Activated CD4-positive, alpha-beta T cell treated with anti-CD3 and anti-CD28 coated beads for 36 hours (primary cell): ENCODE measurements at places on chromosomes 13 and 19. TPM values are rescaled to one million over a fixed set of nuclear protein-coding genes. Genes with fewer than 3 reads are reported as not detected.

Gene PSG6
- not detected for total RNA-seq

Gene MEX3D
- 6.7 TPM for total RNA-seq

Gene SMIM44
- not detected for total RNA-seq

Gene BABAM1
- 109 TPM for total RNA-seq

Gene TLE6
- total RNA-seq: 3.5 TPM

DNA sequence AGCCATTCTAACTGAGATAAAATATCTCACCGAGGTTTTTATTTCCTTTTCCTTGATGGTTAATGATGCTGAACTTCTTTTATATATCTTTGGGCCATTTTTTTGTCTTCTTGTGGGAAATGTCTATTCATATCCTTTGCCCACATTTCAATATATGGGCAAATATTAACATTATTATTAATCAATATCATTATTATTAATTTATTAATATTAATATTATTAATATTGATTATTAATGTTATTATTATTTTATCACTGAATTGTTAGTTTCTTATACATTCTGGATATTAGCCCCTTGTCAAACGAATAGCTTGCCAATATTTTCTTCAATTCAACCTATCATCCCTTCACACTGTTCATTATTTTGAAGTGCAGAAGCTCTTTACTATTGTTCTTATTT is 2203.6 kb downstream of the PCDH9 start:
- DNase-seq: no peak

DNA sequence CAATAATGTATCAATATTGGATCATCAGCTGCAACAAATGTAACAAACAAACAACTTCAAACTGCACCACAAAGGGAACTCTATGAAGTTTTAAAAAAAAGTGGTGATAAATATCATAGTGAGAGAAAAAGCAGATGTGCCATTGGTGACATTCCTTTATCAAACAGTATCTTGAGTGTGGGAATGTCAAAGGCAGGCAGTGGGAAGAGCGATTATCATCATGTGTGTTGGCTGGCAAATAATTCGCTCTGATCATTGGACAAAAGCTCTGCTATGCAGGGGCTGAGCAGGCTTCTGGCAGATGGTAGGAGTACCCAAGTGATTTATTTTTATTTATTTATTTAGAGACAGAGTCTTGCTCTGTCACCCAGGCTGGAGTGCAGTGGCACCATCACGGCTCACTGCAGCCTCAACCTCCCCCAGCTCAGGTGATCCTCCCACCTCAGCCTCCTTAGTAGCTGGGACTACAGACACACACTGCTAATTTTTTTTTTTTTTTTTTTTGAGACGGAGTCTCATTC is 55.9 kb upstream of the RANBP3 start:
- DNase-seq: no peak

DNA sequence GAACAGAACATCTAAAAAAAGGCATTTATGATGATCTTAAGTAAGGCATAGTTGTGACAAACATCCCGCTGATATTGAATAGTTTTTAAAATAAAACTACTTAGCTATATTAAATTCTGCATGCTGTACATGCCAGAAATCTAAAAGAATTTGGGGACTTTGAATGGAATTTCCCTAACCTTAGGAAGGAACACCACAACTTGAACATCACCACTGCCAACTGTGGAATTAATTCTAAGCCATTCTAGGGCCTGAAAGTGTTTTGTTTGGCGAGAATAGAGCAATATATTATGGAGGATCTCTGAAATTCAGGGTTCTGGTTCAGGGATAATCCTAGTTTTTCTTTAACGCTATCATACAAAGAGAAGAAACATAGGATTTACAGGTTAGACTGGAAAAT is 17.8 kb upstream of the LATS2 start:
- no peak for DNase-seq

- DNase-seq: no peak
Observed at GRCh38 chr19:30231408-30232318, 140.5 kb upstream of the ZNF536 start.

DNA sequence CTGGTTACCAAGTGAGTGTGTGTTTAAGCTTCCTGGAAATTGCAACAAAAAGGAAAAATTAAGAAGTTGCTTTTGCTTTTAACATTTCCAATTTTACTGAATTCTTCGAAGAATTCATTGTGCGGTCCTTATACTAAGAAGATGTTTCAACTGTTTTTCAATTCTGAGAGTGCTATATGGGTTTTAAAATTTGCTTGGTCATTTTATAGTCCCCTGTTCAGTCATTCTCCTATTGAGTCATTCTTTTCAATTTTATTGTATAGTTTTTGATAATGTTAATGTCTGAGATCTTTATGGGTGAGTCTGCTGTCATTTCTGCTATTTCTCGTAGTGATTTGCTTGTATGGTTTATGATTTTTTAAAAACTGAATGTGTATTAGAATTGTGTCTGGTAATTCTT is 26.5 kb downstream of the UBA2 start:
- DNase-seq: no peak

GRCh38 chr13:29497137-29497654 is 98.3 kb downstream of the SLC7A1 start:
- no peak for DNase-seq

- no peak for DNase-seq
Observed at GRCh38 chr13:19737844-19738557, 44.7 kb downstream of the PSPC1 start.

- DNase-seq: no peak
Observed at GRCh38 chr19:32865326-32865725, 4.2 kb downstream of the SLC7A9 start.

- DNase-seq: no peak
Observed at GRCh38 chr19:35327642-35328041, 1.3 kb upstream of the CD22 start.

- no peak for DNase-seq
Observed at GRCh38 chr13:106172176-106172905, 363.1 kb downstream of the EFNB2 start.

DNA sequence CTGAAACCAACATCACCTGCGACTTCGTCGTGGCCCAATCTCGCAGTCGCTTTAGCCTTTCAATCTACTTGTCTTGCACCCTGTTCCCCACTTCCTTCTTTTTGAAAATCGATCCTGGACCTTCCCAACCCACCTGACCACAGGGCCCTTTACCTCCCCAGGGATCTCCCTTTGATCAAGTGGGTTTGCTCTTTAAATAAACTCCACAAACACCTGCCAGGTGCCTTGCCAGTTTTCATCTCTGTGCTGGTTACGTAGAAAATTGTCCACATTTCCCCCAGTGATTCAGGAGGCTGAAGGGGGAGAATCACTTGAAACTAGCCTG is 14.5 kb upstream of the RAB20 start:
- DNase-seq: no peak

DNA sequence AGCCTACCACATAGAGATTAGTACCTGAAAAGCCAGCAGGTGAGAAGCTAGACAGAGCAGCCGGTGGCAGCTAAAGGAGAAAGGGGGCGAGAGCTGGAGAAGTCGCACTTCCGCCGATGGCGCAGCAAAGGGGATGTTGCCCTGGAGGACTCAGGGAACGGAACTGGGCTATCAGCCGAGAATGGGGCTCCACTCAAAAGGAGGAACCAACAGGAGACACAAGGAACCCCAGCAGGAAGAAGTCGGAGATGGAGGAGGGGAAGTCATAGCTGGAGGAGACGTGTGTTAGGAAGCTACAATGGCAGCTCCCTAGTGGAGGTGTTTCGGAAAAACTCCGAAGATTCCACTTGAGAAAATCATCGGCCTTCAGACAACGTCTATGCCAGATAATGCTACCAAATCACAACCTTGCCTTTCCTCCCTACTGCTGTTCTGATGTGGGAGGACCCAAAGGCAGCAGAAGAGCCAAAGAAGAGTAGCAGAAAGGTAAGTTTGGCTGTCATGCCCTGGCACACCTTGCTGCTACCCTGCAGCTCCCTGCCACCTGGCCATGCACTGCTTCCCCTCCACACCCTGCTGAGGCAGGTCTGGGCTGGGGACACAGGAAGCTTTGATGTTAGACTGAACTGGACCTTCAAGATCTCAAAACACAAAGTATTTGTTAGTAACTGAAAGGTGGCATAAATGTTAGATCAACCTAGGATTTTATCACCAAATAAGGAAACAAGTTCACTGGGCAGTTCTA is 127.9 kb downstream of the DLEU7 start:
- no peak for DNase-seq

DNA sequence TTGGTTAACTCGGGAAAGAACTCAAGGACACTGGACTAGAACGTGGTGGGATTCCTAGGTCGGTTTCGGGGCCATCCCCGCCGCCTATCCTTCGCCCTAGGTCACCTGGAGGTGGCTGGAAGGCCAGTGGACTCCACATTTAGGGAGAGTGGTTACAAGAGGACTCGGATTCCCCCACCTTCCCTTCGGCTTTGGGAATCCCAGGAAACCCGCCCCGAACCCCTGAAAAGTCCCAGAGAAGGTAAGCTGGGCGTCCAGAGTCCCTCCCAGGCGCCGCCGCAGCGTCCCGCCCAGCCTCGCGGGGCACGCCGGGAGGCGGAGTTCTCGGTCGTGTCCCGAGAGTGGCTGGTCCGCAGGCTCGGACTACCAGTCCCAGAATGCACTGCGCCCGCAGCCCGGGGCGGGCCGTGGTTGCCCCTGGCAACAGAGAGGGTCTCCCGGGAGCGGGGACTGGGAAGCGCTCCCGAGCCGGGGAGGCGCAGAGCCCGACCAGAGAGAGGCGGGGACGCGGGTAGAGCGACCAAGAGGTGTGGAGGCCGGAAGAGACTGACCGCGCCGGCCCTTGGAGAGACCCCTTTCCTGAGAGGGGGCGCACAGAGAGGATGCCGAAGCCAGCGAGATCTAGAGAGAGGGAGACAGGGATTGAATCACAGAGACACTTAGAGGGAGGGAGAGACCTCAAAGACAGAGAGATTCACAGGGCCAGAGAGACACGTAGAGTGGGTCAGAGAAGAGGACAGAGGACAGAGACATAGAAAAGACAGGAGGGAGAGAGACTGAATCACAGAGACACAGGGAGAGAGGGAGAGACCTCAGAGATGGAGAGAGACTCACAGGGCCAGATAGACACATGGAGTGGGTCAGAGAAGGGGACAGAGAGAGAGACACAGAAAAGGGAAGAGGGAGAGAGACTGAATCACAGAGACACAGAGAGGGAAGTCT is 2.6 kb upstream of the PRKCG start:
- DNase-seq: peak; percentile 91
